ENCODE measurements at places on chromosomes 13 and 19.
A peak's percentile ranks its signal among the peaks of the same experiment; 100 is the strongest.

- no peak for DNase-seq
Measured at GRCh38 chr19:1747285-1748114, 5.8 kb upstream of the ONECUT3 start.

DNA sequence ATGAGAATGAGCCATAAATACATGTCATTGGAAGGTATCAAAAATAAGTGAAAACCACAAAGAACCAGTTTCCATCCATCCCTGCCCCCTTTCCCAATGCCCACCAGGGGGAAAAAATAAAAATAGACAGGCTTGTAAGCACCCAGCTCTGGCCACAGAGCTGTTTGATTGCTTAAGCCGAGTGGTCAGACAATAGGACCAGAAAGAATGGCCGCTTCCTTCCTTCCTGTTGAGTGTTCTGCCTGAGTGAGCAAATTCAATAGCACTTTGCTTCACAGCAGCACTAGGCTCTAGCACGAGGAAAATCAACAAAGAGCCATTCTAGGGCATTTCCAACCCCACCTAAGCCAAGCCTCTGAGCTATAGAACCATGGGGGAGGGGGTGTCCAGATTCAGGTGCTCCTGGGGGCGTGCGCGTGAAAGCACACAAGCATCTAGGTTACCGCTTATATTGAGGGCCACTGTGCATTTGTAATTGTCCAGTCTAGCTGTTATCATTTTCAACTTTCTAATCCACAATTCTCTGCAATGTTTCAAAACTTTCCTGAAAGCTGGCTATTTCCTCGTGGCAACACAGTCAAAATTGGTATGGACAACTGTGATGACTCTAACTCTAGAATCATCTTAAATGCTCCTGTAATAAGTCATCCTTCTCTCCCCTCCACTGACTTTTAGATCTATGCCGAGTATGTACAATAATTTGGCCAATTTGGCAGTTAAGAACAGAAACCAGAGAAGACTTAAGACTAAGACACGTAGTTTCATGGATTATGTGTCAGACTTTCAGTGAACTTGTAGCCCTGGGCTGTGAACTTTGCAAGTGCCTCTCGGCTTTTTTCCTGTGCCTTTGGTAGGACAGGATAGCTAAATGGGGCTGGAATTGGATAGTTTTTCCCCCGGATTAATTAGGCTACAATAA, 64.3 kb downstream of the SPRY2 start:
- no peak for DNase-seq

- DNase-seq: no peak
Measured at GRCh38 chr13:49756263-49756662, 36.2 kb downstream of the KPNA3 start.

DNA sequence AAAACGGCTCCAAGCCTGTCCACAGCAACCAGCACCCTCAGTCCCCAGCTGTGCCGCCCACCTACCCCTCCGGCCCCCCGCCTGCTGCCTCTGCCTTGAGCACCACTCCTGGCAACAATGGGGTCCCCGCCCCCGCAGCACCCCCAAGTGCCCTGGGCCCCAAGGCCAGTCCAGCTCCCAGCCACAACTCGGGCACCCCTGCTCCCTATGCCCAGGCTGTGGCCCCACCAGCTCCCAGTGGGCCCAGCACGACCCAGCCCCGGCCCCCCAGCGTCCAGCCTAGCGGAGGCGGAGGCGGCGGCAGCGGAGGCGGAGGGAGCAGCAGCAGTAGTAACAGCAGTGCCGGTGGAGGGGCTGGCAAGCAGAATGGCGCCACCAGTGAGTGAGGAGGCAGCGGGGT, 10.6 kb downstream of the CNOT3 start:
- no peak for DNase-seq

- no peak for DNase-seq
Measured at GRCh38 chr13:52348071-52348470, 57.9 kb downstream of the THSD1 start.

- no peak for DNase-seq
Measured at GRCh38 chr19:289651-290371, 1.4 kb downstream of the PLPP2 start.

DNA sequence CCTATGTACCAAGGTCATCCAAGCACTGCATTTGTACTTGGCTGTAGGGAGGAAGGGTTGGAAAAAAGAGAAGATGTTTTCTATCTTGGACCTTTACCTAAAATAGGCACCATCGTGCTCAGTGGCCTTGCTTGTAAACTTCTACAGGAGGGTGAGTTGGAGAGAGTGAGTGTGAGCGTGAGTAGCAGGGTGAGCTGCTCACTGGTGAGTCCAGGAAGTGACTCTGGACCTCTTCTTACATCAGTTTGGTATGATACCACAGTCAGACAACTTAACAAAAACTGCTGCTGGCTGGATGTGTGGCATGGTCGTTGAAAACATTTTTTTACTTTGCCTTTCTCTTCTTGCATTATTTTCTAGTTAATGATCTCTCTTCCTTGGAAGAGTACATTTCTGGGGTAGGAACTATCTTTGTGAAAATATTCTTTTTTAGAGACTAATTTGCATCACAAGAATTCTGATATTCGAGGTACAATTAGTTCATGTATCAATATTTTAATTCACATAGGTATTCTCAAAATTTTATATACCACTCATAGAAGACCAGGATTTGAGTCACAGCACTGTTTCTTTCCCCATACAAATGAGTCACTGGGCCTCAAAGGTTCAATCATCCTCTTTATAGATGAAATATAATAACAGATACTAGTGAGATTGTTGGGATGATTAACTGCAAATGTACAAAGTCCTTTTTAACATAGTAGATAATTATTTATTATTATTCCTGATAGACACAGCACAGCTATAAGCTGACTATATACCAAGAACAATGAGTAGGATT, 651 bp downstream of the SERPINE3 start:
- no peak for DNase-seq

- DNase-seq: peak; percentile 30
Measured at GRCh38 chr13:22757530-22758120, 423.2 kb upstream of the SGCG start.

DNA sequence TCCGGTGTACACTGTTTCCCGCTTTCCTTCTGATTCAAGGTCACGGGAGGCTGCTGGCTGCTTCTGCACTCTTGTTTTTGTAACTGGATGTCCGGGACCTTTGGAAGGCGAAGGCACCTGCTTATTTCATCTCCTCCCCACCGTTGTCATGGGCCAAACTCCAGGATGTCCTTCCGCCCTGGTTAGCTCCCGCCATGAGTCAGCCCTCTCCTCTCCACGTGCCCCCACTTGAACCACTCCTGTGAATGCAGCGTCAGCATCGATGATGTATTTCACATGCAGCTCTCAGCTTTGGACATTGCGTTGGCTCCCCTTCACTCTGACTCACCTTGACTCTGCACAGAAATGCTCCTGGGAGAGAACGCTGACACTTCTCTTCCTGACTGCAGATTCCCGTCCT, 5.5 kb upstream of the GALP start:
- DNase-seq: no peak

- DNase-seq: no peak
Measured at GRCh38 chr19:53853707-53854106, 14.0 kb upstream of the MYADM start.

DNA sequence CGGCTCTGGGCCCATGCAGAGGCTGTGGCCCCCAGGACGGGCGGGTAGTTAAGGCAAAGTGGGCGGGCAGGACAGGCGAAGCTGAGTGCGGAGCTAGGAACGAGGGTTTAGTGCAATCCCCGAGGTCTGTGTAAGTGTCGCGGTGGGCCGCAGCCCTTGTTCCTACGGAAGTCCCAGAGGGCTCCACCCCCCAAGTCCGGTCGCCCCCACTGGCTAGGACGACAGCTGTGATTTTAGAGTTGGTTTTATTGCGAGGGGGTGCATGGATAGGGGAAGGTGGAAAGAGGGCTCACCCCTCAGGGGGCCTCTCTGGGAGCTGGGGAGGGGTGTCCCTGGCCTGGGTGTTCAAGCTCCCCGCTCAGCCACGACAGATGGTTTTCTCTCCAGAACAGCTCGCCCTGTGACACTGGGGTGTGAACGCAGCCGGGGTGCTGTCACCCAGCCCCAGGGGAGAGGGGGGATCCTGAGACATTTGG, 21.7 kb downstream of the ZBTB7A start:
- DNase-seq: no peak

DNA sequence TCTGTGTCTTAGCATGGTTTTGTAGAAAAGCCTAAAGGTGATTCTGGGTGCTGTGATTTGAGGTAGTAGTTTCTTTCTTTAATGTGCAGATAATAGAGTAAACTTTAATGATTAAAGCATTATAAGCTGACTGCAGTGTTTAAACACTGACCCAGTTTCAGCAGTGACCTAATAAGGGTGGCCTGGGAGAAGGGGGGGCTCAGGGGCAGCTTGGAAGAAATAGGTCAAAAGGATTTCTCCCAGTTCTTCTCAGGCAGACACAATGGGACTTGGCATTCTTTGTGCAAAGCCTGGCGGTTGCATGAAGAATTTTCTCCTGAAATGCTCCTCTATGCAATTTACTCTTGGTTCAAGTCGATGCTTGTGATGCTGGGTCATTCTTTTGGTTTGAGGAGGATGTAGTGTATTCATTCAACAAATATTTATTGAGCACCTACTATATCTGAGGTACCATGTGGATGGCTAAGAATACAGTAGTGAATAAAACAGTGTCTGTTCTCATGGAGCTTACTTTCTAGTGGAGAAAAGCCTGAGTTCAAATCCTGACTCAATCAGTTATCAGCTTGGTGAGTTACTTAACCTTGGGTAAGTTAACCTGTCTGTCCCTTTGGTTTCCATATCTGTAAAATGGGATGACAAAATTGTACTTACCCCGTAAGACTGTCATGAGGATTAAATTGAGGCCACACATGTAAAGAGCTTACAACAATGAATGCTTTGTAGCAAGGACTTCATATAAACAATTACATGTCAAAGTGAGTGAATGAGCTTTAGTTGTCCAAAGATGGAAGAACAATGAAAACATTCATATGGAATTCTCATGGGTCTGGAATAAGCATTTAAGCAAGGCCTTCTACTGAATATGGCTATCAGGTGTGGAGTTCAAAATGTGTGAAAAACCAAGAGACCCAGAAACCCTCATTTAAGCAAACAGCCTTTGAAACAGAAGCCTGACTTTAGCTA, 210.2 kb downstream of the KCNRG start:
- no peak for DNase-seq

GRCh38 chr13:40330950-40331349, 335.5 kb downstream of the FOXO1 start:
- DNase-seq: no peak

- no peak for DNase-seq
Measured at GRCh38 chr19:5827342-5827890, 12.1 kb downstream of the FUT6 start.

DNA sequence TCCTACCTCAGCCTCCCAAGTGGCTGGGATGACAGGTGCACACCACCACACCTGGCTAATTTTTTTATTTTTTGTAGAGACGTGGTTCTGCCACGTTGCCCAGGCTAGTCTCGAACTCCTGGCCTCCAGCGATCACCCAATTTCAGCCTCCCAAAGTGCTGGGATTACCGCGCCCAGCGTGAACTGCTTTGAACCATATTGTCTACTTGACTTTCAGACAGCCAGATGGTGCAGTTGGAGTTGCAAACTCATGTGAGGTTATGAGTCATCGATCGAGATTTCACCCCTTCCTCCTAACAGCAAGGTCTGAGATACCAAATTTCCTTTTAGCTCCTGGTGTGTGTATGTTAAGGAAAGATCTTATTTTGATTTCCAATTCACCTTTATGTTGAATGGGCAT, 2.7 kb downstream of the SLC27A1 start:
- DNase-seq: no peak

Measured in cerebellum (tissue), 4 donors.